Activated T-helper 1 cell treated with anti-CD3 and anti-CD28 coated beads, Interleukin-2, amount 50 U/mL, for 16 hours (primary cell): ENCODE measurements at places on chromosomes 5 and 9.

- DNase-seq, result no peak
Measured at GRCh38 chr5:67935908-67936566, 279.5 kb upstream of the PIK3R1 start.

DNA sequence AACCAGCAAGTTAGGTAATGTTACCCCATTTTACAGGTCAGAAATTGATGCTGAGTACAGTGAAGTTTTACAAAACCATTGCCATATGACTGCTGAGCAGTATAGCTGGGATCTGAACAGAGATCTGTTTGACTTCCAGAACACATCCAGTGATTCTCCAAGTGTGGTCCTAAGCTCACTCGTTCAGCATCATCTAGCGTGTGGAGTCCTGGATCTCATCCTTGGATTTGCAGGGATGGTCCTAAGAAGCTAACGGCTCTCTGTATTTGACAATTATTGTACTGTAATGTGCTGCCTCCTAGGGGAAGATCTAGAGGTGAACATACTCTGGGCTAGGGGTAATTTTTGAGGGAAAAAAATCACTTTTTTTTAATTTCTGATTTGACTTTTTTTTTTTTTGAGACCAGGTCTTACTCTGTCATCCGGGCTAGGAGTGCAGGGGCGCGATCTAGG, 1.4 kb downstream of the SLC26A2 start:
- DNase-seq, result no peak

GRCh38 chr5:140398379-140398811, 3.2 kb upstream of the ANKHD1 start:
- DNase-seq, result no peak

DNA sequence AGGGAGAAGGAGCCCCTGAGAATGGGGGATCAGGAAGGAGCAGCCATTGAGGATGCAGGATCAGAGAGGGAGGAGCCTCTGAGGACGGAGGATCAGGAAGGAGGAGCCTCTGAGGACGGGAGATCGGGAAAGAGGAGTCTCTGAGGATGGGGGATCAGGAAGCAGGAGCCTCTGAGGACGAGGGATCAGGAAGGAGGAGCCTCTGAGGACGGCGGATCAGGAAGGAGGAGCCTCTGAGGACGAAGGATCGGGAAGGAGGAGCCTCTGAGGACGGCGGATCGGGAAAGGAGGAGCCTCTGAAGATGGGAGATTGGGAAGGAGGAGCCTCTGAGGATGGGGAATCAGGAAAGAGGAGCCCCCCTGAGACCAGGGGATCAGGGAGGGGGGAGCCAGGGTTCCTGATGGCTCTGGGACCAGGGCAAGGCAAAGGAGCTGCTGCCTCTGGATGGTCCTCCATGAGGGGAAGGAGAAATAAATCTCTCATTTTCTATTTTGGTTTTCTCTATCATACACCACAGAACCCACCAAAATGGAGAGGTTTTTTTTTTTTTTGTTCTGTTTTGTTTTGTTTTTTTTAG, 22.6 kb upstream of the SARDH start:
- no peak for DNase-seq

- DNase-seq, result no peak
Measured at GRCh38 chr9:93623753-93624152, 47.4 kb downstream of the PHF2 start.

- DNase-seq, result no peak
Measured at GRCh38 chr9:9216934-9217333, 1395.9 kb downstream of the PTPRD start.

GRCh38 chr9:81829195-81829882, 98.9 kb upstream of the SPATA31D4 start:
- DNase-seq, result no peak

- no peak for DNase-seq
Measured at GRCh38 chr5:154989626-154990025, 23.9 kb upstream of the KIF4B start.

- DNase-seq, result no peak
Measured at GRCh38 chr5:151255621-151256286, 2.8 kb downstream of the GM2A start.

GRCh38 chr5:16538006-16538405, 72.4 kb upstream of the ZNF622 start:
- no peak for DNase-seq

- peak; percentile 59 for DNase-seq
Measured at GRCh38 chr9:35756275-35757225, 2.5 kb upstream of the MSMP start.

- no peak for DNase-seq
Measured at GRCh38 chr5:107365320-107366109, 305.2 kb downstream of the EFNA5 start.

- DNase-seq, result no peak
Measured at GRCh38 chr9:70080481-70081119, 37.0 kb downstream of the MAMDC2 start.

- no peak for DNase-seq
Measured at GRCh38 chr9:132894346-132894745, 15.6 kb downstream of the SPACA9 start.

- DNase-seq, result no peak
Measured at GRCh38 chr9:99873531-99873930, 32.9 kb upstream of the STX17 start.

DNA sequence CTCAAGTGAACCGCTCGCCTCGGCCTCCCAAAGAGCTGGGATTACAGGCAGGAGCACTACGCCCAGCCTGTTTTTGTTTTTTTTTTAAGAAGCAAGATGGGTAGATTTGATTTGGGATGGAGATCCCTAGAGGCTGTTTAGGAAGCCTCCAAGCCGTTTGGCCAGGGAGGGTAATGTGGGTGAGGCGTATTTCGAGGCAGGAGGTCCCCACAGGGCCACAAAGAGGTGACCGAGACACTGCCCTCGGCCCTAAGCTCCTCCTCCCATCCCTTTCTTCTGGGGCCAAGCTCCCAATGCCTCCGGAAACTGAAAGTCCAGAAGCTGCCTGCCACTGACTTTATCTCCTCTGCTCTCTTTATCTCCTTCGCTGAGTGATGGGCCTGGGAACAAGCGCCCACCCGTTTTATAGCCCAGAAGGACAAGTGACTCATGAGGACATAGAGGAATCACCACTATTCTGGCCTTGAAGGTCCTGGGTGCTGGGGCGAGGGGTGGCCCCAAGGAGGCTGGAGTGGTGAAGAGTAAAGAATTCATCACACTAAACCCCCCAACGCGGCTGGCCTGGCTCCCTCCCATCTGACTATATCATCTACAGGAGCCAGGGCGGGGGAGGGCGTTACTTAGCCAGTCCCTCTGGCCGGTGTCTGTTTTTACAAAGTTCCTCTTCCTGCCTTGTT, 2.0 kb upstream of the RALGDS start:
- no peak for DNase-seq

- no peak for DNase-seq
Measured at GRCh38 chr5:2213121-2213730, 330.5 kb upstream of the IRX4 start.

DNA sequence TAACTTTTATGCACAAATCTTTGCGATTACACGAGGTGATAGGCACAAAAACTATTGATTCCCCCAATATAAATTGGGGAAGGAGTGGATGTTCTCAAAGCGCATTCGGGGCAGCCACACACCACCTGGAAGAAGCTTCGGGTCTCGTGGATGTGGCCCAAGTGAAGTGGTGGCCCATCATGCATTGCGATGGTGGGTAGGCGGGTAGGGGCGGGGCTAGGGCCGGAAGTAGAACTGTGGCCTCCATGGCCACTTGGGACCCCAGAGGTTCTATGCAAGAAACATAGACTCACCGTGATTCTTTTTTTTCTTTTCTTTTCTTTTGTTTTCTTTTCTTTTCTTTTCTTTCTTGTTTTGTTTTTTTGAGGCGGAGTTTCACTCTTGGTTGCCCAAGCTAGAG, 86.4 kb upstream of the SLC44A1 start:
- DNase-seq, result no peak

- no peak for DNase-seq
Measured at GRCh38 chr5:73912821-73913271, 286.9 kb downstream of the ARHGEF28 start.

- DNase-seq, result no peak
Measured at GRCh38 chr5:132083071-132083678, 9.6 kb downstream of the CSF2 start.

- DNase-seq, result no peak
Measured at GRCh38 chr5:14702238-14702839, 37.8 kb downstream of the OTULIN start.

DNA sequence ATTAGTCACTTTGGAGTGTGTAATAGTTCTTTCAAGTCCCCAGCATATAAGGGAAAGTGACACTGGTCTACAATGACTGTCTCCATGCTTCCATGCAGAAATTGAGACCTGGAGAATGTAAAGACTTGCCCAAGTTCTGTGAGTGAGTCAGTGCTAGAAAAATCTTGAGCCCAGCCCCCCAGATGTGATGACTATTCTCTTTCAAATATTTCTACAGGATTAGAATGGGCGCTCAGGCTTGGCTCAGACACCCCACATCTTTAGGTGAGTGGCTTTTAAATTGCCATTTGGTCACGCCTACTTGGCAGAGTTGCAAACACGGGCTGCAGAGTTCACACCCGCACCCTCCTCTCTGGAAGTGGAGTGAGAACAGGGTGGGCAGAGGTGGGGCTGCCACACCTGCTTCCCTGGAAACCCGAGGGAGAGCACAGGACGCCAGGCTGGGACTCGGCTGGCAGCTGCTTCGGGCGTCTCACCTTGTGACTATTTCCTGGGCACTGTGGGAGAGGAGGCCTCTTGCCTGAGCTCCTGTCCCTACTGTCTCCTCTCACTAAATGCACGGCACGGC, 37.6 kb downstream of the ROPN1L start:
- no peak for DNase-seq

DNA sequence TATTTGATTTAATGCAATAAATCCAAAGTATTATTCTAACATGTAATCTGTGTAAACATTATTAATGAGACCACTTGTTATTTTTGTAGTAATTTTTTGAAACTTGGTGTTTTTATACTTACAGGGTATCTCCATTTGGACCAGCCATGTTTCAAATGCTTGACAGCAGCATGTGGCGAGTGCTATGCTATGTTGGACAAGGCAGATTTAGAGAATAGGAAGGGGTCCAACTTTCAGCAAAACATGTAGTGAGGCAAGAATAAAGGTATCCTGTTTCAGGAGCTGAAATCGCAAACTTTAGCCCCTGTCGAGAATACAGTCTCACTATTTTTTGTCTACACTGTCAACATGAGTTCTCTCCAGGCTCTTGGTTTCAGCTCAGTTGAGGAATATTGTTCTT, 33.7 kb downstream of the SNX24 start:
- no peak for DNase-seq

- DNase-seq, result no peak
Measured at GRCh38 chr5:4196744-4197143, 601.1 kb downstream of the IRX1 start.

GRCh38 chr5:178165581-178165980, 11.9 kb upstream of the NHP2 start:
- DNase-seq, result no peak

DNA sequence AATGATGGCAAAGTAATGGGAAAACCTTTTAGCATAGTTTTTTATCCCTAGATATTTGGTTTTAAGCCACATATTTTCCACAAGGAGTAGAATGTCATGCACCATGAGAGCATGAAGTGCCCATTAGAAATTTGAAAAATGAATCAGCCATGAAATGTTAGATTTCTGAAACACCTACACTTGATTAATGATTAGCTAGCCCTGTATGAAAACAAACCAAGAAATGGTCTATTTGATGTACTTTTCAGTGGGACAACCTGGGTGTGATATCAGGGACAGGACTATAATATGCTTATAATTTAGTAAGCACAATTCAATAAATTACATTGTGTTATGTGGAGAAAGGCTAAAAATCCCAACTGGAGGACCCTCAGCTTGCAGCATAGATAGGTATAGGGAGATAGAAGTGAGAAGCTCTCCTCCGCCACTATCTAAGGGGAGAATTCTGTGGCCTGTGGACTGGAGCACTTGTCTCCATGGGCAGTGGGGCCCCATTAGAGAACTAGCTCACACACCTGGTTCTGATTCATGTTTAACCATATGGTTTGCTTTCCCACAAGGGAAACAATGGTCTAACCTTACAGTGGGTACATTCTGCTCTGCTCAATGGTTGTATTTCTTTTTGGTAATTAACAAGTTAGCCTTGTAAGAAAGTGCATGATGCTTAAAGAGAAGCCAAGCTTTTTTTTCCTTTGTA, 35.2 kb downstream of the NUP214 start:
- DNase-seq, result no peak

- no peak for DNase-seq
Measured at GRCh38 chr9:130729145-130729544, 35.6 kb downstream of the EXOSC2 start.

DNA sequence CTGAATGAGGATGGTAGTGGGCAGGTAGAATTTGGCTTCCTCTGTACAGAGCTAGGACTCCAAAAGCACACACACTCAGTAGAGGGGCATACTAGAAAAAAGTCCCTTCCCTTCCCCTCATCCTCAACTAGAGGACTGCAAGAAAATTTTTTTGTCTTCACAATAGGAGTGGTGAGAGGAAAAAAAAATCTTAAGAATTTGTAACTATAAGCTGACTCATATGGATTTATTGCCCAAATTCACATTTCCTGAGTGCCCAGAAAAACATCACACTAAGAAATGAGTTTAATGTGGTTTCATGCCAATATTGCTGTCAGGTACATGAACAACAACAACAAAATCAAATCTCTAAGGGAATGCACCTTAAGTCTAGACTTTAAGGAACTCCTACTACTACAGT, 43.7 kb downstream of the RANBP6 start:
- DNase-seq, result no peak

DNA sequence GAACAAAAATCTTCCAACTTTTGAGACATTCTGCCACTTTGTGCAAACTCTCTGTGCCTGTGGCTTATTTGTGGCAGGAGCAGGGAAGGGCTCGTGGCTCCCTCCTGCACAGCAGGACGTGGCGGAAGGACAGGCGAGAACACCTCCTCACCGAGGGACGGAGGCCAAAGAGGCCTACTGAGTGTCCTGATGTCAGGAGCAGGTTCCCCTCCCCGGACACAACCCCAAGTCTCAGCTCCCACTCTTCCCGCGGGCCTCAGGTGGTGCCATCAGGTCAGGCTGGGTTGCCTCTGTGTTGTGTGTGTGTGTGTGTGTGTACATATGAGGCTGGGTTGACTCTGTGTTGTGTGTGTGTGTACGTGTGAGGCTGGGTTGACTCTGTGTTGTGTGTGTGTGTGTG, 136.8 kb upstream of the LPCAT1 start:
- no peak for DNase-seq
